ENCODE measurements at places on chromosomes 1 and 21.

DNA sequence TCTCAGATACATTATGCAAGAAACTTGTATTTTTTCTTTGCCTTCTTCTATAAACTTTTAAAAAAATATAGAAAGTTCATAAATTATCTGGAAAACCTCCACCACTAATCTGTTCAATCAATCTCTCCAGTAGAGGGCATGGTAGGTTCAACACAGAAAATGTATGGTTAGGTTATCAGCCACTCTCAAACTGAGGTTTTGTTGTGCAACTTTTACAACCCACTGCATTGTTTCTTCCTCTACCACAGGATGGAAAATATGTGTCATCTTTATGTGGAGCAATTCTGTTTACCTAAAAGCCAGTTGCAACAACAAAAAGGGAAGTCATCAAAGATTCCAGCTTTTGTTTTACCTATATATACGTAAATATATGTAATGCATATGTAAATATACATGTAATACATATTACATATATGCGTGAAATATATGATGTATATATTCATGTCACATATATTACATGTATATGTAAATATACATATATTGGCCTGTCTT, 3.0 kb upstream of the RGS2 start:
- peak; percentile 22 for DNase-seq

DNA sequence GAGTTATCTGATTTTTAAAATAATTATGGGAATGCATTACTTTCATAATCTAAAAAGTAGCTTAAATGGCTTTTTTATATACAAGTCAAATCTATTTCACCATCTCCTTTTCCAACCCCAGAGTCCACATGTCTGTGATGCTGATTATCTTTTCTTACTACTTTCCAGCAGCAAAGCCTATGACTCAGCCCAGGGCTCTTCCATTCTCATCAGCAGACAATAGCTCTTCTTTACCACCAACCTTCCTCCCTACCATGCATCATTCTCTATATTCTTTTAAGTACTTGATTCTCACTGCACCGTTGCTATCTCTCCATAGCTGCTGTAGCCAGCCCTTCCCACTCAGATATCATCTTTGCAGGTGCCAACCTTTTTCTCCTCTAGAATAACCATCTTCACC, 61.3 kb downstream of the OVGP1 start:
- no peak for DNase-seq

- DNase-seq: no peak
These were observed 17.6 kb downstream of the FAM20B start for GRCh38 chr1:179043266-179043665.

DNA sequence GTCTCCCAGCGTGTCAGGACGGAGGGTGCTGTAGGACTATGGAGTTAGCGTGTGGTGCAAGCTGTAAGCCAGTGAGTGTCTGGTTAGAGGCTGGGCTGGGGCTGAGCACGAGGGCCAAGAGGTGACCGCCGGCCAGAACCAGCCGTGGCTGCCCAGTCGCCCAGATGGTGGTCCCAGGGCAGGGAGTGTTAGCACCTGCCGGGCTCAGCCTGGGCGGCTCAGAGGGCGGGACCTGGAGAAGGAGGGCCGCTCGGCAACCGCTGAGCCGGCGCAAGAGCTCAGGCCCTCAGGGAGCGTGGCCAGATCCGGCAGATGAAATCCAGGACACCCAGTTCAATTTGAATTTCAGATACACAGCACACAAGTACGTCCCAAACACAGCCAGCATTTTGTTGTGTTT, 87.9 kb downstream of the PRDM16 start:
- DNase-seq: no peak

DNA sequence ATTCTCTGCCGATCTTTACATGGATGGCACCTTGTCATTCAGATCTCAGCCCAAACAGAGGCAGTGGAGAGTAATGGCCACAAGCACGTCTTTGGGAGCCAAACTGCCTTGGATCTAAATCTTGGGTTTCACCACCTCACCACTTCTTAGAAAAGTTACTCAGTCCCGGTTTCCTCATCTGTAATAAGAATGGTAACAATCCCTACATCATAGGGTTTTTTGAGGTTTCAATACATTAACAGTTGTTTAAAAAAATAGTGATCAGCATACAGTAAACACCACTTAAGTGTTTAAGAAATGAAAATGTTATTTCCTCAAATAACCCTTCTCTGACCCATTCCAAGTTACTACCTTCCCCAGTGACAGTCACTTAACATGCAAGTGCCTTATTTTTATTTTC, 38.5 kb upstream of the KCNA3 start:
- no peak for DNase-seq

DNA sequence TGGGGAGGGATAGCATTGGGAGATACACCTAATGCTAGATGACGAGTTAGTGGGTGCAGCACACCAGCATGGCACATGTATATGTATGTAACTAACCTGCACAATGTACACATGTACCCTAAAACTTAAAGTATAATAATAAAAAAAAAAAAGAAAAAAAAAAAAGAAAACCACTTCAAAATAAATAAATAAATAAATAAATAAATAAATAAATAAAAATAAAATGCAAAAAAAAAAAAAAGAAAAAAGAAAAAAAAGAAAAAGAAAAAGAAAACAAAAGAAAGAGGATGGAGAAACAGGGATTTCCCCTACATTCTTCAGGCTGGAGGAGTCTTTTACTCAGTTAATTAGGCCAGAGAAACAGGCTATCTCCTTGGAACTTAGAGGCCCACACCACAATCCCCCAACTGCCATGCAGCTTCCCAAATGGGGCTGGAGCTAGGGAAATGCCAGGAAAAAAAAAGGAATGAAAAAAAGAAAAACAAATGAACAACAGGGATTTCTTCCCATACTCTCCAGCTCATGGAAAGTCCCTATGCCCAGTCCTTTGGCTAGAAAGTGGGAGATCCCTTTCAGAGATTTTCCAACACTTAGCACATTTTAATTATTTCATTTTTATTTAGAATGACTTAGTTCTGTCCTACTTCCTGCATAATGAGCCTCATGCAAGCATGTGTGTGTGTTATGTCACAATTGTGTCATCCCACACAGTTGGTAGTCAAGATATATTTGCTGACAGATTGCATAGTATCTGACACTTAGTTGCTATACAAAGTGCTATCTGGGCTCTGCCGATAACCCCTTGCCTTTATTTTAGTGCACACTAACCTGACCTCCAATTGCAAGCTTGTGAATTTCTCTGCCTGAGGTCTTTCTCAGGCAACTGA, 486.4 kb downstream of the PLPP3 start:
- DNase-seq: no peak

- DNase-seq: no peak
These were observed 55.9 kb downstream of the ITPKB start for GRCh38 chr1:226682871-226683814.

DNA sequence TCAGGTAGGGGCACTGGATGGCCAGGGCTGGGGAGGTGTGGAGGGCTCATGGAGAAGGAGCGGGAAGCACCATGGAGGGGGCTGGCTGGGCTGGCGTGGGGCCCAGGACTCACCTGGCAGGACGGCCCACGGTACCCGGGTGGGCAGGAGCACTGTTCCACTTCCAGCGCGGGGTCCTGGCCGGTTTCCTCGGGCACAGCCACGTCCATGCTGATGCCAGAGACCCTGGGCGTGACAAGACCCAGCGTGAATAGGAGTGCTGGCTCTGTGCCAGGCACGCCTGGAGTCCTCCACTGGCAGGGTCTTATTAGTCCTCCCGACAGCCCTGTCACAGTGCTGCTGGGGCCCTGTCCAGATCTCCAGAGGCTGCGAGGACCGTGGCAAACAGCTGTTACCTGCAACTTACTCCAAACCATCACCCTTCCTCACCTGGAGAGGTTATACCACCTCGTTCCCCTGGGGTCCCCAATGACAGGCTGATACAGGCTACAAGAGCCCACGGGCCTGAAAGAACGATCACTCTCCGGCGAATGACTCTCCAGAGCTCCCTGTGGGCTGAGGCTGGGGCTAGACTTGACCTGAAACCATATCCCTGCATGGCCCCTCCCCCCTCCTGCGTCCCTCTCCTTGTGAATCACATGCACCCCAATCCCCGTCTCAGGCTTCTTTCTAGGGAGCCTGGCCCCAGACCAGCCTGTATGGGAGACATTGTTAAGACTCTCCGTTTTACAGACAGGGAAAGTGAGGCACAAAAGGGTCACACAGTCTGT, 62.1 kb downstream of the HSPG2 start:
- DNase-seq: no peak

DNA sequence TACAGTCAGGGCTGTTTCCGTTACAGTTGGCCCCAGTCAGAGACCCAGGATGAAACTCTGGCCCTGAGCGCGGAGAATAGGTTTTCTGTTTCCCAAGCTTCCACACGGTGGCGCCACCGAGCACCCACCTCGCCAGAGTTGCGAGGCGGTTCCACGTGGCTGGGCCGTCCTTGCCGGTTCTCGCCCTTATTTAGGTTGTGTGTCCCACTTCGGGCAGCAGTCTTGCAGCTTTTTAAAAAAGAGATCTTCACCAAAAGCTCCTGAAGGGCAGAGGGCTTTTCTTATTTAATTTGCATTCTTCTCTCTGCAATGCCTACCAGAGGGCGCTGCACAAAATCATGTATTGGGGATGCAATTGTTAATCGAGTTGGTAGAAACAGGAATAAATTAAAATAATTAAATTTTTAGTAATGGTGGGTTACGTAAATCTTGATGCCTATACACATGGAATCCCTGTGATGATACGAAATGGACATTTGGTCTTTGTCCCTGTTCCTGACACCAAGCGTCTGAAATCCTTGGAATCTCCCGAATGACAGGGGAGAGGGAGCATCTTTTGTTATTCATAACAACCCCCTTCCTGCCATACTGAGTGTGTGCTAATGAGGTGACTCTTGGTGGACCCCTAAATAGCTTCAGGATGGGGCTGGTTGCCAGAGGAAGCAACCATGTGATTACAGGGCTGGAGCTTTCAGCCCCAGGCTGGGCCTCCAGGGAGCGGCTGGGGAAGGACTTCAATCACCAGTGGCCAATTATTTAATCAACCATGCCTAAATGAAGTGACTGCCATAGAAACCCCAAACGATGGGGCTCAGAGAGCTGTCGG, 5.6 kb upstream of the S100A7 start:
- peak; percentile 48 for DNase-seq

DNA sequence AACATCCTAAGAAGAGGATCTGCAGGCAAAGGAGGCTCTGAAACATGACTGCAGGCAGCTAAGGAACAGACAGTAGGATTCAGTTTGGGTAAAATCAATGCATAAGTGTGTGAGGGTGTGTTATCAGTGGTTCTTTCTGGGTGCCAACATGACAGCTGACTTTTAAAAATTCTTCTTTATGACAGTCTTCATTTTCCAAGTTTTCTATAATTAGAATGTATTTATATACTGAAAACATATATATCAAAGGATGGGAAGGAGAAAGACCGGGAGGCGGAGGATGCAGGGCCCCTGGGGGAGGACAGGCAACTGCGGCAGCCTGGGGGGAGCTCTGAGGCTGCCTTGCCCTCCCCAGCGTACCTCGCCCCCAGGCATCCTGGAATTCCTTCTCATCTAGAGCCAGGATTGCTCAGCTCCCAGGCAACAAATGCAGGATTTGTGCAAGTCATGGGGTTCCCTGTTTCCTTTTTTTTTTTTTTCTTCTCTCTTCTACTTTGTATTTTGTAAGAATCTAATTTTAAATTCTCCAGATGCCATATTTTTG, 104.8 kb downstream of the CSMD2 start:
- DNase-seq: no peak

- DNase-seq: no peak
These were observed 1.4 kb downstream of the LHX4 start for GRCh38 chr1:180231506-180231921.

- DNase-seq: no peak
These were observed 37.2 kb downstream of the WNT4 start for GRCh38 chr1:22105611-22106207.

GRCh38 chr1:8031176-8031785, 5.2 kb upstream of the ERRFI1 start:
- DNase-seq: no peak

DNA sequence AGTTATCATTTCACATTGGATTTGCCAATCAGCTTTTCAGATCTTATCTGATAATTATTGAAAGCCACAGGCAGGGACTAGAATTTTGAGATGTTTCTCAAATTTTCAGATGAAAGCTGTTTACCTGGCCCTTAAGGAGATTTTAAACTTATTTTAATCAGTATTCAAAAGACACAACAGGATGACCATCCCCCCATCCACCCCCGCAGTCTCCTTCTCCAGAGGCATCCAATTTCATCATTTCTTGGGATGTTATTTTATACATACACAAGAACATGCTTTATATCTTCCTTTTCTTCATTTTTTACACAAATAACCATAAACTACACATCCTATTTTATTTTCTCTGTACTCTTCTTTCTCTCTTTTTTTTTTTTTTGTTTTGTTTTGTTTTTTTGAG, 470.9 kb downstream of the SMYD3 start:
- no peak for DNase-seq

DNA sequence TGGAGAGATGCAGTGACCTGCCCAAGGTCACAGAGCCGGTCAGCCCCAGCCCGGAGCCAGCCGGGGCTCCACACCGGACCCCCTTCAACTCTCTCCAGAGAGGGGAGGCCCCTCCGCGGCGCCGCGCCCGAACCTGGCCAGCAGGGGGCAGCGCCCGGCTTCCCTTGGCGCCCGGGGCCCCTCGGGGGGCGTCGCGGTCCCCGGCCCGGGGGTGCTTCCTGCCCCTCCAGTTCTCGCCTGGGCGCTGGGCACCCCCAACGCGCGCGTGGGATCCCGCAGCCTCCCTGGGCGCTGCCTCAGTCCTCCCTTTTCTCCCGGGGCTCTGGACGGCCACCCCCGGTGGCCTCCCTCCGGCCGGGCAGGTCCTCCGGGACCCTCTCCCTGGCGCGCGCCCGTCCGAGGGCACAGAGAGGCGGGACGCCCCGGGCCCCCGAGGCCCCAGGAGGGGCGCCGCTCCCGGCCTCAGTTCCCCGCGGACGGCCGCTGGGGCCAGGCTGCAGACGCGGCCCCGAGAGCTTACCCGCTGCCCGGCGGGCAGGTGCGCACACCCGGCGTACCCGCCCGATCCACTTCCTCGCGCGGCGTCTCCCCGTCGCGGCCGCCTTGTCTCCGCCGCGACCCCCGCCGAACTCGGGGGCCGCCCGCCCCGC, 406 bp downstream of the HTR1D start:
- DNase-seq: no peak

- no peak for DNase-seq
These were observed 14.8 kb upstream of the DDR2 start for GRCh38 chr1:162617513-162617912.

DNA sequence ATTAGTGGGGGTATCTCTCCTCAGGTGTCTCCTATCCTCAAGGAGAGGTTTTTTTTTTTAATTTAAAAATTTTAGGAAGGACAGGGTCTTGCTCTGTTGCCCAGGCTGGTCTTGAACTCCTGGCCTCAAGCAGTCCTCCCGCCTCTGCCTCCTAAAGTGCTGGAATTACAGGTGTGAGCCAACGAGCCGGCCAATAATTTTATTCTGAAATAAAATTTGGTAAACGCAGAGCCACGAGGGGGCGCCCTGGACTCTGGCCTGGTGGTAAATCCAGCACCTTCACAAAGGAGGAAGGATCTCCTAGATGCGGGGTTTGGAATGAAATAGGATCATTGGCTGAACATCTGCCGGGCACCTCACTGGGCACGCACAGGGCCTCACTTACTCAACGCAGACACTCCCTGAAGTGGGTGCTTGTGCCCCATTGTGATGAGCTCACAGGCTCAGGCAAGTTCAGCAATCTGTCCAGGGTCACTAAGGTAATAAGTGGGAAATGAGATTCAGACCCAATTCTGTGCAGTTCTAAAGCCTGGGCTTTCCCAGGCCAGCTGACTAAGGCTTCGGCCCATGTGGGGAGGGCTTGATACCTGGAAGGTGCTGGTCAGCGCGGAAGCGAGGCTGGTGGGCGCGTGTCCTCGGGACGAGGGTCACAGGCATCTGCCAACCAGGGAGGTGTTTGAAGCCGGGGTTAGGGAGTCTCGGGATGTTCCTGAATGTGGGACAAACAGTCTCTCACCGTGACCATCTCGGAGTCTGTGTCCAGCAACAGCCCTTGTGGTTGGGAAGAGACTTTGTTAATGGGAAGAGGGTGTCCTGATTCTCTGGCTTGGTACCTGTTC, 32.7 kb upstream of the ETV3 start:
- DNase-seq: no peak

Measured in stimulated activated CD4-positive, alpha-beta T cell treated with anti-CD3 and anti-CD28 coated beads, Interleukin-2, amount 100 ng/mL, for 4 hours (primary cell).